ENCODE measurements at places on chromosomes 6 and 20.

GRCh38 chr6:36765594-36766398 lies 68.2 kb downstream of the RAB44 start:
- DNase-seq: peak; percentile 82

GRCh38 chr6:123745895-123746294 lies 57.8 kb upstream of the NKAIN2 start:
- DNase-seq: no peak

DNA sequence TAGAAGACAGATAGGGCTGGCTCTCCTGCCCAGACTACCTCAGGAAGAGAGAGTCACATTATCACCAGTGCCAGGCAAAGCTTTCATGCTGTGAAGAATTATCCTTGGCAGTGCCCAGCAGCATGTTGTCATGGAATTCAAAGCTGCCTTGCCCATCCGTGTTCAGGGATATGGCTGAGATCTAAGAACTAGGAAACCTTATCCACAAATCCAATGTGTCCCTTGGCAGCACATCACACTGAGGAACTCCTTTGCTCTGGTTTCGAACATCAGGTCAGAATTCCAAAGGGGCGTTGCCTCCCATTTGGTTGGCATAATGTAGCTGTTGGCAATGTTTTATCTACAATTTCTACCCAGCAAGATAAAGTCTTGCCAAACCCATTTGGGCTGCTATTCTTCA lies 52.7 kb downstream of the ADGRF1 start:
- no peak for DNase-seq

DNA sequence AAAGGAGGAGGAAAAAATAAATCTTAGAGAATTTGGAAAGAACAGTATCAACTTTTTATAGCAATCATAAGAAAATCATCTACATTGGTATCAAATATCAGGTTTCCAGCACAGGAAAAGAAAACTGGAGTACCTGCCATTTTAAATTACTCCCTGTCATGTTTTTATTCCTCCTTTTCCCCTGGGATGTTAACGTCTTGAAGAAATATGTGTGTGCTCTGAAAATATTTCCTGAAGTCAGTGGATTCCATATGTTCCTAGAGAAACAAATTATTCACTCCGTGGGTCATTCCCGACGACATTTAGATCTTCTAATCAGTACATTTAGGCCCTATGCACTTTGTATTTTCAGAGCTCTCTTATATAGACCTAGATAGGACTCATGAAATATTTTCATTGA lies 42.0 kb upstream of the RSPO3 start:
- DNase-seq: no peak

GRCh38 chr20:51379601-51380341 lies 162.7 kb downstream of the NFATC2 start:
- no peak for DNase-seq
